ENCODE measurements at places on chromosomes 1 and 21.
A peak's percentile ranks its signal among the peaks of the same experiment; 100 is the strongest.

DNA sequence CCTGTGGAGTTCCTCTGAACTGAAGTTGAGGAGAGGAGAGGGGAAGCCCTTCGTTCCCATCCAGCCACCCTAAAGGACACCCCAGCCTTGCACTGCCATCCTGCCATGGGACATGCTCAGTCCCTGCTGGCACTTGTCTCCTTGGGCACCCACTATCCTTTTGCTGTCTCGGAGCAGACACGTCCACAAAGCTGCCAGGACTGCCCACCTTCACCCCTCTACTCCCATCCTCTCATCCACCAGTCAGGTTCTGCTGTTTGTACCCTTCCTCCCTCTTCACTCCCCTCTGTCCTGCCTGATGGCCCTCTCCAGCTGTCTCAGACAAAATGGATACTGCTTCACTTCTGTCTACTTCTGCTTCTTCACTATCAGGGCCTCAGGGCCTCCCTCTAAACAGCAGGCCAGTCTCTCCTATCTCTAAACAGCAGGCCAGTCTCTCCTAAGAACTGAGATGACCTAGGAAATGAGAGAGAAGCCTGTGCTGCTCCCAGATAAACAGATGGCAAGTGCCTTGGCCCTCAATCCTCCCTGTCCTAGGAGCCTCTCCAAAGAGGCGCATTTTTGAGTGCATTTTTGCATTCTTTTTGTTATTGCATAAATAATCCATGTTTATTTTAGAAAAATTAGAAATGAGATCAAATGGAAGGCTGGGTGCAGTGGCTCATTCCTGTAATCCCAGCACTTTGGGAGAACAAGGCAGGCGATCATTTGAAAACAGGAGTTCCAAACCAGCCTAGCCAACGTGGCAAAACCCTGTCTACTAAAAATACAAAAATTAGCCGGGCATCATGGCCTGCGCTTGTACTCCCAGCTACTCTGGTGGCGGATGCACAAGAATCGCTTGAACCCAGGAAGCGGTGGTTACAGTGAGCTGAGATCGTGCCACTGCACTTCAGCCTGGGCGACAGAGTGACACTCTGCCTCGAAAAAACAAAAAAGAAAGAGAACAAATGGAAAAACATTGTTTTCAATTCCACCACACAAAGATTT is 4.4 kb upstream of the PYCR2 start:
- DNase-seq = no peak

DNA sequence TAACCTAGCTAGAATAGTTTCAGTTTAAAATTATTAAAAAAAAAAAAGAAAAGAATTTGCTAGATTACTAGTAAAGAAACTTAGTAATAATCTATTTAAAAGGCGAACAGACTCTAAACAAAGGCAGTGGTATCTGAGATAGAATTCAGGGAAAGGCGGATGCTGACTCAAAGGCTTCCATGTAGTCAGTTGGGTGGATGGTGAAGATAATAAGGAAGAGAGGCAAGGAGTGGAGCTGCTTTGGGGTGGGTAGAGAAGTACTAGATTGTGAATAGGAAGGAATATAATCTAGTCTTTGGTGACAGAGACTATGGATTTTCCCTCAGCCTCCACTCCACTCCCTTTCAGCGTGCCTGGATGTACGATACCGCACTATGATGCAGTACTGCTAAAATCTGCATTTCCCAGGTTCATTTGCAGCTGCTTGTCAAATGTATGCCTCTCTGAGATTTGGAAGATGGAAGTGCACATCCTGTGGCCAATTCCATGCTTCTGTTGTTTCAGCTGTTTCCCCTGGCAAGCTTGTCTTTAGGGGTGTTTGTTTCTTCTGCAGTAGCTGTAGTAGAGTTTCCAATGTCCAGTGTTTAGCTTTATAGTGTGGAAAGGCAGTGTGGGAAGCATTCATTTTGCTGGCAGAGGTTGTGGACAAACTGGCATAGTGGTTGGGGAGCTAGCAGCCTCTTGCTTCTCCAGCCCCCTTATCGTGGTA is 184.6 kb upstream of the NRIP1 start:
- DNase-seq = no peak

DNA sequence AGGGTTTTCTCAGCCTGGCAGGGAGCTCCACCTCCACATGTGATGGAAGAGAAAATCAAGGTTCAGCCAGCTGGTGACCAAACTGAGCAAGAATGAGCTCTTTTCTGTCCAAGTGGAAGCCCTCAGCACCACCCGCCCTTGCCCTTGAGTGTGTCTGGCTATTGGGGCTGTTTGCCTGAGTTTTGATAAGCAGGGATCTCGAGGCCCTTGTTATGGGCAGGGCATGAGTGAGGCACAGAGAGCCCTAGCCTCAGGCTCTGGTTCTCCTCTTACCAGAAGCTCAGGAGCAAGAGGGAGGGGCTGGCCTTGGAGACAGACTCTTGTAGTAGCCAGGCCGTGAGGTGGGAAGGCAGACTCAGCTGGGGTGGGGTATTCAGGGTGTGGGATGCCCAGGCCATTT is 37.5 kb upstream of the ARF1 start:
- DNase-seq = no peak

GRCh38 chr21:43884012-43884860 is 19.2 kb downstream of the AGPAT3 start:
- DNase-seq = peak; percentile 35

- no peak for DNase-seq
Observed at GRCh38 chr1:7136166-7136953, 351.1 kb downstream of the CAMTA1 start.

GRCh38 chr21:29233611-29234540 is 64.8 kb upstream of the BACH1 start:
- peak; percentile 38 for DNase-seq

DNA sequence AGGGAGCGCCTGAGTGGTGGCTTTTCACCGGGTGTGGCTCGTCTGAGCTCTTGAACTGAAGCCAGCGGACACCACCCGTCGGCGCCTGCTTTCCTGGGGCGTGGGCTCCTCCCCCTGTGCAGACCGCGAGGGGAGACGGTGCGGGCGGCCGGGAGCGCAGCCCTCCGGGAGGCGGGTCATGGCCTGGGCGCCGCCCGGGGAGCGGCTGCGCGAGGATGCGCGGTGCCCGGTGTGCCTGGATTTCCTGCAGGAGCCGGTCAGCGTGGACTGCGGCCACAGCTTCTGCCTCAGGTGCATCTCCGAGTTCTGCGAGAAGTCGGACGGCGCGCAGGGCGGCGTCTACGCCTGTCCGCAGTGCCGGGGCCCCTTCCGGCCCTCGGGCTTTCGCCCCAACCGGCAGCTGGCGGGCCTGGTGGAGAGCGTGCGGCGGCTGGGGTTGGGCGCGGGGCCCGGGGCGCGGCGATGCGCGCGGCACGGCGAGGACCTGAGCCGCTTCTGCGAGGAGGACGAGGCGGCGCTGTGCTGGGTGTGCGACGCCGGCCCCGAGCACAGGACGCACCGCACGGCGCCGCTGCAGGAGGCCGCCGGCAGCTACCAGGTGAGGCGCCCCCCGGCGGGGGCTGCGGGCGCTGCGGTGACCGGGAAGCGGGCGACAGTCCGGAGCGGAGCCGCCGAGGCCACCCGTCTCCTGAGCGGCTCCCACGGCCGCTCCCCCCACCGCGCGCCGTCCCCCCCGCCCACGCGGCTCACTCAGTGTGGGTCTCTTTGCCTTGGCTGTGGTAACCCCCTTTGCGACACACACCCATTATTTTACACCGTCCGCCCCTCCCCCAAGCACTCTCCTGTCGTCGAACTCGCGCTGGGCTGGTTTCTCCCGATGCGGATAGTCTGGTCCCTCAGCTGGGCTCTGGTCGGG is at the start of gene TRIM58:
Gene TRIM58, plus strand, starts transcription at position 119 of the 916 bp plus-strand sequence. Its CDS starts 60 bp downstream, at position 179.
- peak; percentile 4 for DNase-seq

DNA sequence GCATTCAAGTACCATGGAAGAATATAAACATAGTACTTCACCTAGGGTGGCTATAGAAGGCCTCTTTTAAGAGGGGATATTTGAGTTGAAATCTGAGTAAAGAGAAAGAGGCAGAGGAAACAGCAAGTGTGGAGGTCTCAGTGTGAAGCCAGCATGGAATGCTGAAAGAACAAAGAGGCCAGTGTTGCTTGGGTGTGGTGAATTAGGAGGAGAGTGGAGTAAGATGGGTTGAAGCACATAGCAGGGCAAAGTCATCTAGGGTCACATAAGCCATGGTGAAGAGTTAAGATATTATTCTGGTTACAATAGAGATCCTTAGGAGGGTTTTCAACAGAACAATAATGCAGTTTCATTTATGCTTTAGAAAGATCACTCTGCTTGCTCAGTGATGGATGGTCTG is 37.5 kb downstream of the C1orf141 start:
- DNase-seq = no peak

GRCh38 chr1:43582162-43582566 is 51.5 kb downstream of the PTPRF start:
- DNase-seq = peak; percentile 28

DNA sequence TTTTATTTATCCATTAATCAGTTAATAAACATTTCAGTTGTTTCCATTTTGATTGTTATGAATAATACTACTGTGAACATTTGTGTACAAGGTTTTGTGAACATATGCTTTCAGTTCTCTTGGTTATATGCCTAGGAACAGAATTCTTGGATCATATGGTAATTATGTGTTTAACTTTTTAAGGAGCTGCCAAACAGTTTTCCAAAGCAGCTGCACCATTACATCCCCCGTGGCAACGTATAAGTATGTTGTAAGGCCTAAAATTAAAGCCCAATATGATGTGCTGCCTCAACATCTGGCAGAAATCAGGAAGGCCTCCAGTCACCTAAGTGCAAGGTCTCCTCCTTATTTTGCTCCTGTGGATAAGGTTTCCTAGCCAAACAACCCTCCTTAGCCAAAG is 235.6 kb upstream of the CACYBP start:
- no peak for DNase-seq

GRCh38 chr21:35467566-35467965 is 418.5 kb upstream of the RUNX1 start:
- DNase-seq = no peak

- no peak for DNase-seq
Observed at GRCh38 chr1:153336650-153337049, 12.0 kb downstream of the PGLYRP4 start.

GRCh38 chr1:90357995-90358394 is 359.1 kb downstream of the BARHL2 start:
- no peak for DNase-seq

- DNase-seq = no peak
Observed at GRCh38 chr1:1561801-1562470, 12.7 kb downstream of the SSU72 start.

DNA sequence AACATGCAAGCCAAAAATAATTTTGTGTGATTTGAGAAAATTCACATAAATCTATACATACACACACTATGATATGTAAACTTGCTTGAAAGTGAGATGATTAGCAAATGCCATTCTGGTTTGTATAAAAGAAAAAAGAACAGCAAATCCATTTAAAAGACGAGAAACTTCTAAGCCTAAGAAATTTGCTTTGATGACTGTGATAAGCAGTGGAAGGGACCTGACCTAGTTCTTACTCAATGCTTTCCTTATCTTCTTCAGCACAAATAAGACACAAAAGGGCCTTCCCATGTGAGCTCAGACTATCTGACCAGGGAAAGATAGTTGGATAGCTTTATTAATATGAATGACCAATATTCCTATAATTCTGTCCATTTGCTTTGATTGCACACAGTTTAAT is 25.3 kb upstream of the NMNAT2 start:
- no peak for DNase-seq

GRCh38 chr1:40187399-40187798 is 26.2 kb downstream of the RLF start:
- DNase-seq = no peak

DNA sequence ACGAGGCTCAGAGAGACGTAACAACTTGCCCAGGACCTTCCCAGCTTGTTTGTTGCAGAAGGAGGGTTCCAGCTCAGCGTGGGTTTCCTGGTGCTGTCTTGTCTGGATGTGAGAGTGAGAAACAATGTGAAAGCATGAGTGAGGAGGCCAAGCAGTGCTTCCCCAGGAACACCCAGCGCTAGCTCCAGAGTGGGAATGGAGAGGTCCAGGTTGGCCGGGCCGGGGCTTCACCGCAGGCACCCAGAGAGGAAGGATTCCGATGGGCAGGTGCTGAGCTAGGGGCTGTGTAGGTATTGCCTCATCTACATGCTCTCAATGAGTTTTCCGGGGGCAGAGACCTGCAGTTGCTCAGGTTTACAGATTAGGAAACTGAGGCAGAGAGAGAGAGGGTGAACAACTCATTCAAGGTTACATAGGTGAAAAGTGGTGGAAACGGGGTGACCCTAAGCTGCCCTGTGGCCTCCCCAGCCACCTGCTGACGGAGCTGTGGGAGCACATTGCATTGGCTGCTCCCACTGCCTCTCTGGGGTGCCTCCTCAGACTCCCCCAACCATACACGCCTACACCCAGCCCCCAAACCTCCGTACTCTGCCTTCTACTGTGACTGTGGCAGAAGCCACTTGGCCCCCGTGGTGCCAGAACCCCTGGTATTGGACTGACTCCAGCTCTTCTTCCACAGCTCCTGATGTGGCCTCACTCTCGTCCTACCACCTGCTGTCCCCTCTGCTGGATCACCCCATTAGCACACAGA is 51.2 kb downstream of the B3GALT5 start:
- no peak for DNase-seq

DNA sequence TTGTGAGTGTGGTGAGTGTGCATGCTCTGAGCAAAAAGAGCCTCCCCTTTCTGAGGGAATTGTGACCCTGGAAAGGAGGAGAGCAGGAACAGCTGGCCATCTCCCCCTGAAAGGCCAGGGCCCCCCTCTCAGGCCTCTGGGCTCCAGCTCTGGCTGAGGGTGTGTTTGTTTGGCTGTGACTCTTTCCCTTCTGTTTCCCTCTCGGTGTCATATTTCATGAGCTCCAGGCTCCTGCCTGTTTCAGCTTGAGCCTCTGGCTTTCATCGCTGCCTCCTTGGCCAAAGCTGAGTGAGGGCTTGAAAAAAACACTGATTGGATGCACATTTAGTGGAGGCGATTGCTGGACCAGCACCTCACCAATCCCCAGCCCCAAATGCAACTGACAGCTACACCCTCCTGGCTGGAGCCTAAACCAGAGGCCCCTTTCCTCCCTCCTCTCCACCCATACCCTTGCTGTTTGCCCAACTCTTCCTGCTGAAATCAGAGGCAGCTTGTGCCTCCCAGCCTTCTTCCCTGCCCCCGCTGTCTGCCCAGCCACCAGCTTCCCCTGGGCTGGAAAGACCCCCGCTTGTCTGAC is 64.1 kb downstream of the DDR2 start:
- no peak for DNase-seq

DNA sequence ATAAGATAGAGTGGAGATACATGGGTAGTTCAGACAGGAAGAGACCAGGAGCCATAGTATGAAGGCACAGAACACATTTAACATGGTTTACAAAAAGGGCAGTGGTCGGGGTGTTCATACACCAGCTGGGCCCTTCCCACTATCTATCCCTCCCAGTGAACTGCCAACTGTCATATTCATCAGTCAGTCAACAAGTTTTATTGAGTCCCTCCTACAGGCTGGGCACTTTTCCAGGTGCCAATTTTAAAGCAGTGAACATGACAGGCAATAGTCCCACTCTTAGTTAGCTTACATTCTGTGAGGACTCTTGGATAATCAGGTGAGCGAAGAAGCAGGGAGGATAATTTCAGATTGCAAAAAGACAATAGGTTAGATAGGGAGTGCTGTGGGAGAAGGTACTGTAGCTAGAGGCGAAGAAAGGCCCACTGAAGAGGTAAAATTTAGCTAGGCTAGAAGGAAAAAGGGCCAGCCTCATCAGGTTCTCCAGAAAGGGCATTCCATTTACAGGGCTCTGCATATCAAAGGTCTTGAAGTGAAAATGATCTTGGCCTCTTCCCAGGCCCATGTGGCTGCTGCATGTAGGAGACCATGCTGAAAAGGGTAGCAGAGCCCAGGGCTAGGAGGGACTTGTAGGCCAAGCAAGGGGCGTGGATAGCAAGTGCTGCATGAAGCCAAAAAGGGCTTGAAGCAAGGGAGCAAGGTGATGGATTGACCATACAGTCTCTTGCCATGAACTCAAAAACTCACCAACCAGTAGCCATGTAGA is 274.7 kb upstream of the SNX7 start:
- no peak for DNase-seq

GRCh38 chr1:155513300-155513916 is 49.2 kb downstream of the ASH1L start:
- no peak for DNase-seq

Measured in stimulated activated CD4-positive, alpha-beta T cell treated with anti-CD3 and anti-CD28 coated beads, Interleukin-4, amount 100 ng/mL, for 48 hours (primary cell).